NCI-H748 treated with DMSO at 0.1 percent for 48 hours (cell line): ENCODE measurements at places on chromosomes 4 and X.
A peak's percentile ranks its signal among the peaks of the same experiment; 100 is the strongest.

- no peak for DNase-seq
Observed at GRCh38 chr4:24559889-24560288, 24.5 kb downstream of the DHX15 start.

GRCh38 chrX:30151964-30152363, 63.4 kb upstream of the MAGEB2 start:
- DNase-seq: no peak

DNA sequence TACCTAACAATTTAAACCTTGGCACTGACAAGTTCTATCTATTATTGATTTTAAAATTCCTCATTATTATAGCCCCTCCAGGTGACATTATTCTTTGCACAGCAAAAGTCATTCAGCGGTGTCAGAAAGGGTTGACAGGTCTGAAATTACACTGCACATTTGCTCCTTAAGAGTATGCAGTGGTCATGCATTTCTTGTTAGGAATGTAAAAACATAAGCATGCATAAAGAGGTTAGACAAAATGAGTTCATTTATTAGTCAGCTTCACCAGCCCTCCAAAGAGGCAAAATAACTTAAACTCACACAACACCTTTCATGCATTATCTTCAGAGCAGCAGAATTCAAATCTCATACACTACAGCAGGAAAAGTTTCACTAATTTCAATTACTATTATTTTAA, 158.8 kb downstream of the HNRNPD start:
- DNase-seq: no peak

DNA sequence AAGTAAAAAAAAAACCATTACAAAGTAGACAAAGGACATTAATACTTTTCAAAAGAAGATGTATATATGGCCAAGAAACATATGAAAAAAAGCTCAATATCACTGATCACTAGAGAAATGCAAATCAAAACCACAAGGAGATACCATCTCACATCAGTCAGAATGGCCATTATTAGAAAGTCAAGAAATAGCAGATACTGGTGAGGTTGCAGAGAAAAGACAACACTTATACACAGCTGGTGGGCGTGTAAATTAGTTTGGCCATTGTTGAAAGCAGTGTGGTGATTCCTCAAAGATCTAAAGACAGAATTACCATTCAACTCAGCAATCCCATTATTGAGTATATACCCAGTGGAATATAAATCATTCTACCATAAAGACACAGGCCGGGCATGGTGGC, 39.3 kb downstream of the TASL start:
- DNase-seq: no peak

- DNase-seq: no peak
Observed at GRCh38 chr4:82415922-82416365, 14.3 kb downstream of the HNRNPDL start.

DNA sequence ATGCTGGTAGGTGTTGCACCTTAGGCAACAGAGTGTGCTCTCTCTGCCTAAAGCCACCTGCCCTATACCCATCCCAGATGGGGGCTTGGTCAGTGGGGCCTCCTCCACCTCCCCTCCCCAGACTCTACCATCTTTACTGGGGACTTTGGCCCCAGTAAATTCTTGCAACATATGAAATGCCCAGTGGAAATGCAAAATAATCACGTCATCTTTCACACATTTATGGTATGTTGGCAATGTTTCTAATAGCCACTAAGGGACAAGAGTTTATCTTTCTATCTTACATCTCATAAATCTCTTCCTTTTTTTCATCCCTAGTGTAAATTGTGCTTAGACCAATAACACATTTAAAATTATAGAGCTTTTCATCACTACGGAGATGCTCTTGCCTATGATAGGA, 103.0 kb upstream of the MAML3 start:
- DNase-seq: no peak

DNA sequence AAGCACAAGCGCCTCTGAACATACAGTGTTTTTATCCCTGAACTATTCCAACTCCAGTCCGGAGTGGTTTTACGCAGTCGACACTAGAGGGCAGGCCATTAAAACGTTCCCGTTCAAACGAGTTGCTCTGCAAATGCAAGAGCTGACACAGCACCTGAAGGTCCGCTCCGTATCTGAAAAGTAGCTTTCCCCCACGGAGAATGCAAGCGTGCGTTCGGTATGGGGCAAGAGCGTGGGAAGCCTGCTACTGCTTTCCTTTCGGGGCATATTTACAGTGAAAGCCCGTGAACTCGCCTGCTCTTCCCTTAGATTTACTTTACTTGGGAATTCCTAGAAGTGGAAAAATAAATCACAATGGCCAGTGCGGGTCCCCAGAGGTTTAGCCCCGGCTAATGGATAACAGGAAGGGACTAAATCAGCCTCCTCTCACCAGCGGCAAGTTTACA, 190.8 kb downstream of the TSPAN5 start:
- peak; percentile 59 for DNase-seq

- DNase-seq: peak; percentile 4
Observed at GRCh38 chr4:163558539-163559044, 64.1 kb downstream of the TMA16 start.

DNA sequence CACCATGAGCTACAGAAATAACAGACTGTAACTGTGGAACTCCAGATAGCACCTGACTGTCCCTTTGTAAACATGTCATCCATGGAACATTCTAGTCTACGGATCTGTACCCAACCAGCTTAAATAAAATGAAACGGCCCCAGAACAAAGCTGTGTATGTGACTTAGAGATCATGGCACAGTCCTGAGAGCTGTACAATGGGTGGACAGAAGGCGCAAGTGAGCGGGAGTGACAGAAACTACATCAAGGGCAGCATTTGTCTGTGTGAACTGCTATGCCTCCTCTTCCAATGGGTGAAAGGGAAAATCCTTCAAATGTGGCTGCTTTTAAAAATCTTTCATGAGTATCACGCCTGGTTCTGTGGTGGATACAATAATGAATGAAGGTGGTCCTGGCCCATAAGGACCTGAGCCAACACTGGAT, 72.5 kb downstream of the FAT1 start:
- DNase-seq: peak; percentile 3

- no peak for DNase-seq
Observed at GRCh38 chr4:10977534-10977933, 293.0 kb upstream of the CLNK start.

DNA sequence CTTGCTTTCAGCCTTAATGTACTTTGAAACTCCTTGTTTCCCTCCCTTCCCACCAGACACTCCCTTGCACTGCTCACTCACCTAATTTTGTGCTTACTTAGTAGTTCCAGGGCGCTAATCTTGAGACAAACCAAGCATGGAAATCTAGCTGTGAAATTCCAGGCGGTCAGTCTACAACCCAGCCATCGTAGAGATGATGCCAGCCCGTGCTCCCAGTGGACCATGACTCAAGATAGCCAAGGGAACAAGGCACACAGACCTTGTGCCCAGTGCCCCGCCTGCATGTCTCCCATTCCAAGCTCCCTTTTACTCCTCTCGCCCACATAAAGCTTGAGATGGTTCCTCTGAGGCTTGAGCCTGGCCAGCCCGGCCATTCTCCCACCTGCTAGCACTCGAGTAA, 11.1 kb downstream of the TREX2 start:
- DNase-seq: no peak

- no peak for DNase-seq
Observed at GRCh38 chr4:89894649-89895550, at the start of gene MMRN1. Gene MMRN1 (plus strand): TSS chr4:89894854. CDS start chr4:89894972, 118 bp downstream.

DNA sequence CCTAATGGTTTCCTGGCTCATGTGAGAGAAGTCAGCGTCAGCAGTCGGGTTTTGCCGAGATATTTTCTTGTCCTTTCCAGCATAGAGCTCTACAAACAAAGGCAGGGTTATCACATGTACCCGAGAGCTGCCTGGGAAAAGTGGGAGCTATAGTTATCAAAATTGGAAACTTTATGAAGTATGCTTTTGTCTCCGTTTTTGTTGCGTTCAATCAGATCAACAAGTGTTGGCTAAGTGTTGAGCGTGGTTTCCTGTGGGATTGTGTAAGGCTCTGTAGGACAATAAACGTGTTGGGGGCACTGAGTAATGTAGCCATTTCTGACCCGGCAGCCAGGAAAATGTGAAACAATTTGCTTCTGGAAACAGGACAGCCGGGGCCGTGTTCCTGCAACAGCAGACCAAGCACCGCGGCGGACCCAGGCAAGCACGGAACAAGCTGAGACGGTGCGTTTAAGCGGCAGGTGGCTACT, at the start of gene BMX:
Gene BMX, plus strand, starts transcription at position 311 of the 470 bp plus-strand sequence. CDS start 7,547 bp downstream, outside the sequence.
- no peak for DNase-seq

- no peak for DNase-seq
Observed at GRCh38 chr4:143559757-143560147, 46.2 kb downstream of the SMARCA5 start.

DNA sequence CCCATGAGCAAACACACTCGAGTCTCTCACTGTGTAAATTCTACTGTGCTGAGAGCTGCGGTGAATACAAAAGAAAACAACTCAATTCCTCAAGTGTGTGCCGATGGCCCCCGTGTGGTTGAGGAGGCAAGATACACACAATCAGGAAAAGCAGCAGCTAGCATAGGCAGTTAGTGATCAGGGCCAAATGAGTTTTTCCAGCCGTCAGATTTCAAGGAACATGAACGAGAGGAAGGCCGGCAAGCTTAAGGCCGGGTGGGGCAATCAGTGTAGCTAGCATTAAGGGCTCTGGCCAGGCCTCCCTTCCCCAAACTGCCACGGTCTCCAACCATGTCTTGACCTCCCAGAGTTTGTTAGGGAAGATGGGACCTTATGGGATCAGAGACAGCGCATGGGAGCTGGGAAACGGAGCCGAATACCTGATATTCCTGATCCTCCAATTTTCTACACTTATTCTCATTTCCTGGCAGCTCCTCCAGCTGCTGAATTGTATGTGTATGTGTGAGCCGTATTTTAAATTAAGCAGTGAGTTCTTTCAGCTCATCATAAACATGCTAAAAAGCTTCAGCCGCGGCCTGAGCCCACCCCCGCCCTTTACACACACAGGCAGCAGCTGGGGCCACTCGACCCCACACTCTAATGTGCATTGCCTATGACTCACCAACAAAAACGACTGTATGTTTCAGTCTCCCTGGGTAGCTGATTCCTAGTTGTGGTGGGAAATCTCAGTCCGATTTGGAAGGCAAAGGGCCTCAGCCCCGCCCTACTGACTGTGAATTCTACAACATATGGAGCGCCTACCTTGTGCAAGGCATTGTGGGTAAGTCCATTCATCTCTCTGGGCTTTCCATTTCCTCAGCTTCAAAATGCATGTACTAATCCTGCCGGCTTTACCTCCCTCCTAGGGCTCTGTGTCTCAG, 59.9 kb downstream of the RTL9 start:
- DNase-seq: no peak

DNA sequence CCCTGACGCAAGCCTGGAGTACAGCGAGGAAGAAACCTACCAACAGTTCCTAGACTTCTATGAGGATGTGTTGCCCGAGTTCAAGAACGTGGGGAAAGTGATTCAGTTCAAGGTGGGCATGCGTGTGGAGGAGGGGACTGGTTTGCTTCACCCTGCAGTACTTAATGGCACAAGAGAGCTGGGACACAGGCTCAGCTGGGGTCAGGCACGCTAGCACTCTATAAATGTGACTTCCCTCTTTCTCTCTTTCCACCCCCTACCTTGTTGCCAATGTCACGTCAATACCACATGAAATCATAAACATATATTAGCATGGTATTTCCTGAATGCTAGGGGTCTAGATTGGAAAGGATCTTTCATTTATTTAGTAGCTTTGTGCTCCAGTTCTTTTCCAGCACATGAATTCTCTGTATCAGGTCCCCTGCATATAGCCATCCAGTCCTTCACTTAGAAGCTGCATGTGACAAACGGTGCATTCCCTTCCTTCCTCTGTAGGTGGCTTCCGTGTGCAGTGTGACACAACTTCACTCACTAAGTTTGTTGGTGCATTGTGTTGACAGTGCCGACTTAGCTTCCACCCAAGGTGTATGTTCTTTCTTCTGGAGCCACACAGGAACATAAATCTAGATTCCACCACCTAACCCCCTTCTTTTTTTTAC, 25.6 kb downstream of the ZRSR2 start:
- no peak for DNase-seq

DNA sequence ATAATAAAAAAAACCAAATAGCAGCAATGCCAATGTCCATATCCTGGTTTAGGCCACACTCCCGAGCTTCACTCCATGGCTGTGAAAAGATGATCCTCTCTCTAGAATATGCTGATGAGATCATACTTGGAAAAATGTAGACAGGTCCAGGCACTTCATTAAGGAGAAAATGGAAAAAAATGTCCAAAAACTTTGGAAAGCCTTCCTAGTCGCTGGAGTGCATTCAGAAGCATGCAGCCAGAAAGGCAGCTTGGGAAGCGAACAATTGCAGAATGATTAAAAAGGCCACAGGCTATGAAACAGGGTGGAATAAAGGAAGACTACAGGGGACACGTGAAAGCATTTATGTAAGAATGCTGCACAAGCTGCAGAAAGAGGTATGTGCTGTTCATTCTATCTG, 165.6 kb upstream of the HCCS start:
- DNase-seq: no peak
